Lower leg skin (tissue), 4 donors: ENCODE measurements at places on chromosomes 12 and 14. TPM values are rescaled to one million over a fixed set of nuclear protein-coding genes. Genes with fewer than 3 reads are reported as not detected.
A peak's percentile ranks its signal among the peaks of the same experiment; 100 is the strongest.

Gene SLC5A8
- total RNA-seq, result not detected

- DNase-seq, result no peak
Measured at GRCh38 chr12:121214166-121214777, 4.3 kb downstream of the P2RX4 start.

DNA sequence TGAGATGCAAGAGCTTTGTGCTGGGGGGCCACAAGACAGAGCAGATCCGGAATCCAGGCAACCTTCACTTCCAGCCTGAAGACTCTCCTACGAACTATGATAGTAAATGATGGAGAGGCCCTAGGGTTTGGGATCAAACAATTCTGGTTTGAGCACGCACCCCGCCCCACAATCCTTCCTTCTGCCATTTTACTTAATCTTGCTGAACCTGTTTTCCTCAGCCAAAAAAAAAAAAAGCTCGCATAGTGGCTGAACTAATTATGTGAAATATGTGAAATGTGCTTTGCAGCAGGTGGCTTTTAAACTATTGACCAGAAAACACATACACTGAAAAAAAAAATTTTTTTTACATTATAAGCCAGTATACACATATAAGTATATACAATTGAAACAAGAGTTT lies 667 bp upstream of the ITFG2 start:
- no peak for DNase-seq

DNA sequence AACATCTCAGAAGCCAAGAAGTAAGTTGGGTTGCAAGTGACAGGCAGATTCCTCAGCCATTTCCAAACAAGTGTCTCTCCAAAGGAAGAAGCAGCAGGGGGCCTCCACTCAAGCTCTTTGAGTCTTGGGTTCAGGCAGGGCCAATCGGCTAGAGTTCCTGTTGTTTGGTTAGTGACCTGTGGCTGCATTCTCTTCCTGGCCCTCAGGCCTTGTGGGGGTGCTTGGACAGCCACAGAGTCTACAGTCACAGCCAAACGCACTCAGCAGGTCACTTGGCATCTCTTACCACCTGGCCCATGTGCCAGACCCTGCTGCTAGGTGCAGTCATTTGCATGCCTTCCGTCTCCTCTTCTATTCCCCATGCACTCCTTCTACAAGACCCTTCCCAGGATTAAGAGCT lies 353.9 kb downstream of the GRIN2B start:
- DNase-seq, result no peak

GRCh38 chr14:103340480-103341212 lies 6.6 kb downstream of the EIF5 start:
- no peak for DNase-seq

- peak; percentile 88 for DNase-seq
Measured at GRCh38 chr14:68705741-68706283, 87.1 kb downstream of the ZFP36L1 start.

GRCh38 chr12:10289005-10289754 lies 18.5 kb upstream of the KLRD1 start:
- no peak for DNase-seq

DNA sequence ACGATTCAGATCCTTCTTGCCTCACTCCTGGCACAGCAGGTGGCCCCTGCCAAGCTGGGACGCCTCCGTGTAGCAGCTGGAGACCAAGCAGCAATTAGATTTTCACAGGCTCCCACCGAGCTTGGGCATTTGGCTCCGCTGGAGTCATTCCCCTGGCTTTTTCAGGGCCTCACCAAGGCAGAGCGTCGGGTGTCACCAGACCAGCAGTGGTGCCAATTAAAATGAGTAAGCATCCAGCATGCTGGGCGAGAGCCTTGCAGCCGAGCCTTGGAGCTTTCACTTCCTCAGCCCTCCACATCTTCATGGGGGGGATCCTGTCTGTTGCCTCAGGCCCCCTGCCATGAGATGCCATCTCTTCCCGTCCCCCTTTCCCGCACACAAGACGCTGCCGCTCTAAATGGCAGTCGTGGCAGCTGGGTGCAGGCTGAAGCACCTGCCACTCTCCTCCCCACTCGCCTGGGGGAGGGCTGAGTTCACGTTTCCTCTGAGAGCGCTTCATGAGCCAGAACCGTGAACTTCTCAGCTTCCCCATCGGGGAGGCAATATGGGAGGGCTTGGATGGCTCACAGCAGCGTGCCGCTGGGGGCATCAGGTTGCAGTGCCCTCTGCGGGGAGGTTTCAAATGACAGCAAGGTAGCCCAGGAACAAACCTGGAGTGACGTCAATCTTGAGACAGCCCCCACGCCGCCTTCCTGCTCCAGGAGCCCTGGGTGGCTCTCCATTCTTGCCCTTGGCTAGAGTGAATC lies 11.7 kb downstream of the TPCN1 start:
- DNase-seq, result peak; percentile 43

- no peak for DNase-seq
Measured at GRCh38 chr12:131063413-131063812, 109.7 kb downstream of the ADGRD1 start.

Gene CLEC4E
- 1.6 TPM for total RNA-seq

GRCh38 chr14:100783630-100784370 lies 42.1 kb upstream of the MEG3 start:
- no peak for DNase-seq

DNA sequence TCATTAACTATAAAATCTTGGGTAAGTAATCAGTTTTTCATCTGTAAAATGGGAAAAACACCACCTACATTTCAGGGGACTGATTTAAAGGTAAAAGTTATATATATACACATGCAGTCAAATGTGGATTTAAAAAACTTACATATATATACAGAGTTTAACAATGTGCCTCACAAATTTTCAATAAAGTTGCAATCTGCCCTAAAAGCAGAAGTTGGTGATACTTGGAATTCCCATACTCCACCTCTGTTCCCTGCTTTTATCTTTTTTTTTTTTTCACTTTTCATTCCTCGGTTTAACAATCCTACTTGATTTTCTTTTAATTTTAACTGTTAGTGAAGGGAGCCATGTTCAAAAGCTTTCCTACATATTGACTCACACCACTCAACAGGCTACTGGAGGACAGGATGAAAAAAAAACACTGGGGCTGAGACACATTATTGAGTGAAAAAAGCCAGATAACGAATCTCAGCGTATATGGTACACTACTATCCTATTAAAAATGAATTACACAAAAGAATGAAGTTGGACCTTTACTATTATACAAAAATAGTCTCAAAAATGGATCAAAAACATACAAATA lies 24.3 kb downstream of the SPPL3 start:
- no peak for DNase-seq

DNA sequence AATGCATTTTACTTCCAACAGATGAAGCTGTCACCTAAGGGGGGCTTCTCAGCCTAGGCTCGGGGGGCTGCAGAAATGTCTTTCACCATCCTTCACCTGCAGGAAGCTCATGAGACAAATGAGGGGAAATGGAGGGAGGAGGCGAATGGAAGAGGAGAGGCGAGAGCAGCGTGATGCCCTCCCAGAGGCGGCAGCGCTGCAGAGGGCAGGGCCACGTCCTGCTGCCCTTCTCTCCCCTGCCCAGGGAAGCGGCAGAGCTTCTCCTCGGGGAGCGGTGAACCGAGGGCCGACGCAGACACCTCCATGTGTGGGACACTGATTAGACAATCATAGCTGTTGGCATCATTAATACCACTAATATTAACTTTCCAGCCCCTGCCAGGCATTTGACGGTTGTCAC lies 78.3 kb downstream of the SERPINA3 start:
- DNase-seq, result no peak

- DNase-seq, result no peak
Measured at GRCh38 chr12:26723379-26724308, 109.3 kb downstream of the ITPR2 start.

DNA sequence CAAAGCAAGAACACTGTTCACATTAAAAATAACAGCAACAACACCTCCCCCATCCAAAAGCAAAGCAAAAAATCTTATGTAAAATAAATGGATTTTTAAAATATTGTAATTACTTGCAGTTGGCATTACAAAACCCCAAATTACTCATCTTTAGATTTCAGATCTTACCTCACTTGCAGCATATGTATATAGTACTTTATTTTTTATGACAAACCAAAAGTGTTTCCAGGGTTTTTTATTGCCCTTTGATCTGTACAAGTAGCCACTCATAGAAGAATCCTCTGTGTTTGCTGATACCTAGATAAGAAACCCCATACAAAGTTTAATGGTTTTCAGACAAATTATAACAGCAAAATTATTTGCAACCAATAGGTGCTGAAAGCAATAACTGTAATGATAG lies 12.2 kb upstream of the NR2C1 start:
- DNase-seq, result no peak

GRCh38 chr12:113835433-113835832 lies 130.7 kb downstream of the RBM19 start:
- no peak for DNase-seq

DNA sequence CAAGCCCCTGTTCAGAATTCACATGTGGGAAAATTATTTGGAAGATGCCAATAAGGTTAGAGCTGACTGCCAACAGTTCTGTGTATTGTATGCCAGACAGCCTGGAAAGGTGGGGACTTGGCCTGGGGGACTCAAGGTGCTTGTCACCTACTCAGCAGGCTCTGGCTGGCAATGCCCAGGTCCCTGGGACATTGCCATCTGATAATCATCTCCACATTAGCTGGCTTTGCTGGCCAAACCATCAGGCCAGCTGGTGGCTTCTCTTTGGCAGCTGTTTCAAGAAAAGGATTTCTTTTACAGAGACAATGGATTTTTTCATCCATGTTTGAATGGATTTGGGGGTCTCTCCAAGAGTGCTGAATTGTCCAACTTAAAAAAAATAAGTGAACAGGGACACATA lies 165.2 kb downstream of the BRMS1L start:
- no peak for DNase-seq
